ENCODE measurements at places on chromosomes 4 and X.

GRCh38 chrX:95885074-95885473 lies 799.6 kb upstream of the DIAPH2 start:
- no peak for DNase-seq

- no peak for DNase-seq
These were observed 3.1 kb downstream of the ZNF185 start for GRCh38 chrX:152900937-152901445.

- no peak for DNase-seq
These were observed 15.2 kb downstream of the USP53 start for GRCh38 chr4:119227690-119228089.

DNA sequence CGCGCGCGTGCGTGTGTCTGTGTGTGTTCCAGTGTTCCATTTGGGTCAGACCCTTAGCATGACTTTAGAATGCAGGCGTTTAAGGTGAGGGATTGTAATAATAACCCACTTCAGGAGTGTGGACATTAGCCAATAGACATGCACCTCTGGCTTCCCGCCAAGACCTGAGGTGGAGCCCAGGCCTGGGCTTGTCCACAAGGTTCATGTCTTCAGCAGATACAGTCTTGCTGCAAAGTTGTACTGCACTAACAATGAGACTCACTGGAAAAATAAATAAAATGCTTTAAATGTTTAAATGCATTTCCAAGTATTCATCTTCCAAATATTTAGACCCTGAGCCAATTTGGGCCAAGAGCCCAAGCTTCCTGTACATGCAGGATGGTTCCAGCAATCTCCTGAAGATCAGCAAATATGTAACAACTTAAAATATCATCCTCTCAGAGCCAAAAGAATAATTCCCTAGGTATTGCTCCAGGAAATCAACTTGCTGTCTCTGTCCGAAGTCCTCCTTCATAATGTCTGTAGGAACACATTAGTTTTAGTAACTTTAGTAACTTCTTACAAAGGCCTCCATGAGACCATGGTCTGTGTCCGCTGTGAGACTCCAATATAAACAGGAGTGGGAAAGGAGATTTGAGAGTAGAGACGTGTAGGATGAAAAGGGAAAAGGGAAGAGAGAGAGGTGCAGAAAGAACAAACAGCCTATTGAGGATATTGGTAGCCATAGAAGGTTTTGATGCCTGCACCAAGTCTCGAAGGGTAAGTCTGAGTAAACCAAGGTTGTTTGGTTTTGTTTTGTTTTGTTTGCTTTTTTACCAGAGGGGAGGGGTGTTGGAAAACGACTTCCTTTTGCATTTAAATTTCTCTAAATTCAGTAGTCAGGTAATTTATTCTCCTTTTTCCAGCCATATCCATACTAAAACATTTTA lies 98.5 kb upstream of the KLF3 start:
- DNase-seq, result no peak

GRCh38 chr4:48297256-48297846 lies 27.7 kb upstream of the TEC start:
- no peak for DNase-seq

DNA sequence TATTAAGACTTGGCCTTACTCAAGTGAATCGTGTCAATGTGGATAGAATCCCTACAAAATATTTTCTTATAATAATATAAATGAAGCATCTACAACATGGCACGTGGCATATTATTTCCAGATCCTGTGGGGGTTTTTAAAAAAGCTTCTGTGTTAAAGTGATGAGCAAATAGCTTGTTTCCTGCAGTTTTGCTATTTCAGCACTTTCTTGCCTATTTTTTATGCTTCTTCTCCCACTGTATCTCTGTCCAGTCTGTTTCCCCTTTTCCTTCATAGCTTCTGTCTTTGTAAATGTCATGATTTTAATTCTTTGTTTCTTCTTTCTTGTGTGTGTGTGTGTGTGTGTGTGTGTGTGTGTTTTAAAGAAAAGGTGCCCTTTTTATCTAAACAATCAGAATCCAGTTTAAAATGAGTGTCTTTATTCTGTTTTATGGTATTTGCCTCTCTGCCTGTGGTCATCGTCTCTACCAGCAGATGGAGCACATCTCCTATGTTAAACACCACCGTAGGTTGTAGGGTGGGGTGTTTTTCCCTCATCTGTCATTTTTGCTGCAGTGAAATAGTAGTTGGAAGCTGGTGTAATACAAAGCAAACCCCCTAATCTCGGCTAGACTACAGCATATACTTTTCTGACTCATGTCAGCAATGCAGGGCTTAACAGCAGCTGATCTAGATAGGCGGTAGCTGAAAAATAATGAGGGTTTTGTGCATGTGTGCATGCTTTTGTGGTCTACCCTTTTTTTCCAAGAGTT lies 33.1 kb downstream of the FTHL17 start:
- DNase-seq, result no peak
